ENCODE measurements at places on chromosomes 4 and X.

- peak; percentile 76 for DNase-seq
These were observed 371.0 kb downstream of the BCOR start for GRCh38 chrX:39726771-39727170.

DNA sequence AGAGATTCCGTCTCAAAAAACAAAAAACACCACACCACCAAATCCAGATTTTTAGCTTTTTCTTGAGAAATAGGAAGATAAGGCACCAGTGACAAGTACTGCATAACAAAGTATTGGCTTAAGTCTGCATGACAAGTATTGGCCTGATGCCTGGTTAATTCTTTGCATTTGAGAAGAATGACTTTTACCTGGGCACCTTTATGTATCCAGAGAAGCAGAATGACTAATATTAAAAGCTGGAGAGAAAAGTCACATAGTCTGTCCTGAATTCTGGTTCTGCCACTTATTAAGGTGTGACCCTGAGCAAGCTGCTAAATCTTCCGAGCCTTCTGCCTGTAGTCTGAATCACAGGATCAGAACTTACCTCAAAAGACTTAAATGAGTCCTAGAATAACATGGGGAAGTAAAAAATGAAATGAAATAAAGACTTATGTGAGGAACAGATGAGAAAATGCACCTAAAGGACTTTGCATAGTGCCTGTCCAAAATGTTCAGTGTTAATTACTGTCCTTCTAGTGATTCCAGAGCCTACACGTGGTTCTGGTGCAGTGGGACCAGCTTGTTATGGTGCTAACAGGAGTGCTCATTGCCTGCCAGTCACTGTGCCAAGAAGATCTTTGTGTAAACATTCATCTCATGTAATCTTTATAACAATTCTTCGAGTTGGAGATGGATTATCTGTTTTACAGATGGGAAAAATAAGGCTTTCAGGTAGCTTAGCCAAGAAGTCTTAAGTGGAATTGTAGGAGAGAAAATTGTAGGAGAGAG lies 31.6 kb downstream of the UGDH start:
- DNase-seq = no peak

DNA sequence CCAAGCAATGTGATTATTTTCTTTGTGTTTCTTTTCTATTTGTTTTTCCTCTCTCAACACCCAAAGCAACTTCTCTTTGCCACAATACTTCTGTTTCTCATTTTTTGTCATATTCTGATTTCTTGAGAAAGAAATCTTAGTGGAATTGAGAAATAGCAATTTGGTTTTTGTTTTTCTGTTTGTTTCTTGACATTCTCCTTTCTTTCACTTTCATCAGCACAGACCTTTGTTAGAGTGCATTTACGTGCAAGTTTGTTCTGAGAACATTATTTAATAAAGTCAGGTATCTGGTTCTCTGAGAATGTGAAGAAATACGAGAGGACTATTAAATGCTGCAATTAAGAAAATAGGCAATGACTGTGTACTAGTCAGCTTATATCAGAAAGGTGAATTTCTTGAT lies 608.1 kb upstream of the AADAT start:
- no peak for DNase-seq

DNA sequence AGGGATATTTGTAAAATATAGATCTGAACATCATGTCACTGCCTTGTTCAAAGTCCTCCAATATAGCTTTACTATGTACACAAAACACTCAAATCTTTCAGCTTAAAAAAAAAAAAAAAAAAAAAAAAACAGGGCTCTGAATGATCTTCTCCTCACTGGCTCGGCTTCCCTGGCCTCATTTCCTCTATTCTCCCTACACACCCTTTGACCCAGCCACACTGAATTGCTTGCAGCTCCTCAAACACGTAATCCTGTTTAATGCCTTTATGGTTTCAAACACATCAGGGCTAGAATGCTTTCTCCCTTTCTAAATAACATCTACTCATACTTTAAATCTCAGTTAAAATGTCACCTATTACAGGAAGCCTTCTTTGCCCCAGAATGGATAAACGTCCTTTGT lies 60.8 kb downstream of the MTMR8 start:
- DNase-seq = no peak

GRCh38 chr4:108166038-108166437 lies 2.7 kb downstream of the LEF1 start:
- DNase-seq = no peak

GRCh38 chr4:125951261-125951887 lies 636.6 kb downstream of the FAT4 start:
- DNase-seq = no peak

DNA sequence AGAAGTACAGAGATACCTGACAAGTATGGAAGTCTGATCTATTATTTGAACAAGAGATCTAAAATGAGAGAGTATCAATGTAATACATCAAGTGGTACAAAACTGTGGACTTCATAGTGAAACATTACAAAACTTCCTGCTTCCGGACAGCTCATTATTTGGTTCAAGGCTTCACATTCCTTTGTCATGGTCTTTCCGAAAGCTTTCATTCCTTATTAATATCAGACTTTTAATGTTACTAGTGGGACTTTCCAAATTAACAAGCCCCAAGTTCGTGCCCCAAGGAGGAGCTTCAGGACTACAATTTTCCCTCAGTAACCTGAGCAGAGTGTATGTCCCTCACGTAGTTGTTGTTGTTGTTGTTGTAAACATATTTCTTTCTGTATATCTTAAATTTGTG lies 1.2 kb downstream of the CHIC2 start:
- no peak for DNase-seq

GRCh38 chr4:140047017-140047640 lies 106.9 kb downstream of the MAML3 start:
- no peak for DNase-seq

- no peak for DNase-seq
These were observed 18.0 kb upstream of the PDZD4 start for GRCh38 chrX:153848325-153848724.

DNA sequence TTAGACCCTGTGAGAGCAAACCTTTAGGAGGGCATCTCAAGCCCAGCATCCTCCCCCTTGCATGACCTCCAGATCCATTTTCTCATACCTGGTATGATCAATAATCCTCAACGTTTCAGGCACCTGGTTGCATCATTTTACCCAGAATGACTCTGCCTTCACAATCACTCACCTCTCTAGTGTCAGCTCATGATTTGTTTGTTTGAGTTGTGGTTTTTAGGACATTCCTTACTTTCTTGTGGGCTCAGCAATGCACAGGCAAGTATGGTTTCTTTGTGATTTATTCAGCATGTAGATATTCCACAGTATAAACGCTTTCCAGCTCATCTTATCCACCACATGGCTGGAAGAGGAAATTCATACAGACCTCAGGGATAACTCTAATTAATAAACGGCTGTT lies 93.6 kb upstream of the CPEB2 start:
- DNase-seq = no peak

- no peak for DNase-seq
These were observed 83.0 kb downstream of the MAMLD1 start for GRCh38 chrX:150446151-150446550.

DNA sequence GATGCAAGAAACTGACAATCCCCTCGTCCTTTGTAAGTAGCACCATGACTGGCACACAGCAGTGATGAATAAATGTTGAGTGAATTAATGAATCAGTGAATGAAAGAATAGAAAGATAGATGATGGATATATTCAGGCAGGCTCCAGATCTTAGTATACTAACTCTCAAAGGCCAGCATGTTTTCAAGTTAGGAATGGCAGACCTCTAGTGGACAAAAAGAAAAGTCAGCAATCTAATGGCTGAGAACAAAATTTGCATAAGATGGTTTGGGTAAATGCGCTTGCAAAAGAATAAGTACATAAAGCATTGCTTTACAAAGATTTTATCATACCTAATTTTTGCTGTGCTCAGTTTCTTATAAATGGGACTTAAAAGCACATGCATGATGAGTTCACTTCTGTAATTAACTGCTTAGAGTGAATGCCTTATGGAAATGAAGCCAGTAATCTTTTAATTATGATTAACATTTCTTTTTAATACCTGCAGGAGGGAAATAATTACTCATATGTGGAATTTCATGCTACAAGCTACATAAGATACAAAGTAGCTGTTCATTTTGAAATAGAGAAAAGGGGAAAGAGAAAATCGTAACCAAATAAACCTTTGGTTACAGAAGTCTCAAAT lies 126.9 kb upstream of the GPRIN3 start:
- peak; percentile 14 for DNase-seq

GRCh38 chr4:148955564-148956297 lies 513.5 kb upstream of the NR3C2 start:
- DNase-seq = no peak

DNA sequence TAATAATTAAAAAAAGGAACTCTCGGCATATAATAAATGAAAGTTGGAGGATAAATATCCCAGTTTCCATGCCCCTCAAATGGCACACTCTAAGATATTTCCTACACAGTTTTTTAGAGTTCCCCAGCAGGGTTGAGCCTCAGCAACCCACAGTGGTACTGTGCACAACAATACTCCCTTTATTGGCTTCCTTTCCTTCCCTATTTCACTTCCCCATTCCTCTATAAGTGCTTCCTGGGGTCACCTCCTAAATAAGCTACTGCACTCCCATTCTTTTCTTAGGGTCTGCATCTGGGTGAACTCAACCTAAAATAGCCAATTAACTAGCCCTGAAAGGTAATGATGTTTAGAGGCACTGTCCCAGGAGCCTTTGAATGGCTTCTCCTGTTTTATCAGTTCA lies 76.4 kb upstream of the NHS start:
- DNase-seq = no peak

DNA sequence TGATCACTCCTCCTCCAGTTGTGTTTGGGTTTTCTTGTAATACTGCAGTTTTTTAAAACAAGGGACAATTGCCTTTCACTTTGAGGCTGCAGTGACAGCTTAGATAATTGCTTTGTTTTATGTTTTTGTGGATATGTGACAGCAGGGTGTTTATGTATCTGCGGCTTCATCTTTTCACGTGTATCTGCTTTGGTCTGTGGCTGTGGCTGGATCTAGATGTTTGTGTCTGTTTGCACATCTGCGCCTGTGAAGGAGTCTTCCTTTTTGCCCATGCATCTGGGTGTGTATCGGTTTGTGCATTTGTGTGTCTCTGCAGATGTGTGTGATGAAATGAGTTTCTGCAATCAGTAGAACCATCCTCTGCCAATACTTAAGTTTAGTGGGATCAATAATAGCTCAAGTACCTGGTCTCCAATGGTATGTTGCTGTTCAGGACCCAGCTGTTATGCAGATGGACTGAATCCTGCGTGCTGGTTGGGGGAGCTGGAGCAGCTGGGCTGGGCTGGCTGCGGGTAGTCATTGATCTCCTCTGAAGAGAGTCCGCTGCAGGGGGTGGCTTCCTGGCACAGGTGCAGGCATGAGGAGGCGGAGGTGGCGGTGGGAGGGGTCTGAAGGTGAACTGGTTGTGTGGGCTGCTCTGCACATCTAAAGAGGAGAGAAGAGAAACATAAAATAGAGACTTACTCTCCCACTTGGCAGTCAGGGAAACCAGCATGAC lies 390.3 kb downstream of the SH2D1A start:
- DNase-seq = no peak

DNA sequence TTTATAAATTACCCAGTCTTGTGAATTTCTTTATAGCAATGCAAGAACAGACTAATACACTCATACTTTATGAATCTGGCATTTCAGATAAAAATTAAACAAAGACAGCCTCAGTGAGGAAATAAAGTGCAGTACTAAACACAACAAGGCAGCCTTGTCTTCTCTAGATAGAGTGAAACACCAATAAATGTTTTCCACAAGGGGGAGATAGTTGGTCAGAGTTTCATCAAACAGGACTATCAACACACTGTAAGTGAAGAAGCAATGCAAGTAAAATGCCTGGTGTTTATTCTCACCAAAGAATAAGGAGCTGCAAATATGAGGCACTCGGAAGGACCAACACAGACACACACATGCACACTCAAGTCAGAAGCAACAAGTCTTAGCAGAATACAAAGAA lies 62.8 kb downstream of the FAM9B start:
- DNase-seq = peak; percentile 2

DNA sequence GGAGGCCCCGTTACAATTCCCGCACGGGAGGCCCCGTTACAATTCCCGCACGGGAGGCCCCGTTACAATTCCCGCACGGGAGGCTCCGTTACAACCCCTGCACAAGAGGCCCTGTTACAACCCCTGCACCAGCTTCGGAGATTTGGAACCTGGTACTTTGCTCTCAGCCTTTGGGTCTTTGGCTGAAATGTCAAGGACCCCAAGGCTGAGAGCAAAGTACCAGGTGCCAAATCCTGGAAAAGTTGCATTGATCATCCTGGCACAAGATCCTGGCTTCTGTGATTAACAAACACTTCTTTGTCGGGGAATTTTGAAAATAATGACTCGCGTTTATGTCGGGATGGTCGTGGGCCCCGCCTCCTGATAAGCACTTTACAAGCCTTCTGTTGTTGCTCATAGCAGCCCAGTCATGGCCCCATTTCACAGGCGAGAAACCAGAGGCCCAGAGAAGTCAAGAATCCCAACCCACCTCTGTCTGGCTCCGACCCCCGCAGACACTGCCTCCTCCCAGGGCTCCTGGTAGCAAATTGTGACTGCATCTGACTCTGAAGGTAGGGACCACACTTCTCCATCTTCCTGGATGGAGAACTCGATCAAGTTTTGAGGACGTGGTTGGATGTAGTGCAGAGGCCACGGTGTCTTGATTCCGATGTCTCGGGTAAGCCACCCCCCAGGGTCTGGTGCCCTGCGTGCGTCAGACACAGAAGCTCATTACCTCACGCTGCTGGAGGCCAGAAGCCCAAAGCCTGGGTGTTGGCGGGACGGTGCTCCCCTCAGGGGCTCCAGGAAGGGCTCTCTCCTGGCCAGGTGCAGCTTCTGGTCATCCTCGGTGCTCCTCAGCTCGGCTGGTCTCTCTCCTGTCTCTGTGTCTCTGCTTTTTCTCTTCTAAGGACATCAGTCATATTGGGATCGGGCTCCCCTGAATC lies 60.3 kb downstream of the ADRA2C start:
- no peak for DNase-seq

- no peak for DNase-seq
These were observed 40.7 kb downstream of the KLHL2 start for GRCh38 chr4:165248102-165248501.

- no peak for DNase-seq
These were observed 192.8 kb downstream of the SLC7A11 start for GRCh38 chr4:138049355-138049754.

DNA sequence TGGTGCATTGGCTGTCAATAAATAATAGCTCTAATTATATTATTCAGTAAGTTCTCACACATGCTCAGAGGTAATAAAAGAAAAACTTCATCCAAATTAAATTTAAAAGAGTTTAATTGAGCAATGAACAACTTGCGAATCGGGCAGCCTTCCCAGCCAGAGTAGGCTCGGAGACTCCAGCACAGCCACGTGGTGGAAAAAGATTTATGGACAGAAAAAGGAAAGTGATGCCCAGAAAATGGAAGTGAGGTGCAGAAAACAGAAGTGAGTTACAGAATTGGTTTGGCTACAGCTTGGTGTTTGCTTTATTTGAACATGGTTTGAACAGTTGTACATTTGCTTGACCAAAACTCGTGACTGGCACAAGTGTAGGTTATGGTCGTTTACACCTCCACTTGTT lies 13.6 kb upstream of the BOD1L1 start:
- DNase-seq = no peak

GRCh38 chr4:101761405-101761804 lies 29.1 kb upstream of the BANK1 start:
- no peak for DNase-seq
